ENCODE measurements at places on chromosomes 1 and 21.
A peak's percentile ranks its signal among the peaks of the same experiment; 100 is the strongest.

DNA sequence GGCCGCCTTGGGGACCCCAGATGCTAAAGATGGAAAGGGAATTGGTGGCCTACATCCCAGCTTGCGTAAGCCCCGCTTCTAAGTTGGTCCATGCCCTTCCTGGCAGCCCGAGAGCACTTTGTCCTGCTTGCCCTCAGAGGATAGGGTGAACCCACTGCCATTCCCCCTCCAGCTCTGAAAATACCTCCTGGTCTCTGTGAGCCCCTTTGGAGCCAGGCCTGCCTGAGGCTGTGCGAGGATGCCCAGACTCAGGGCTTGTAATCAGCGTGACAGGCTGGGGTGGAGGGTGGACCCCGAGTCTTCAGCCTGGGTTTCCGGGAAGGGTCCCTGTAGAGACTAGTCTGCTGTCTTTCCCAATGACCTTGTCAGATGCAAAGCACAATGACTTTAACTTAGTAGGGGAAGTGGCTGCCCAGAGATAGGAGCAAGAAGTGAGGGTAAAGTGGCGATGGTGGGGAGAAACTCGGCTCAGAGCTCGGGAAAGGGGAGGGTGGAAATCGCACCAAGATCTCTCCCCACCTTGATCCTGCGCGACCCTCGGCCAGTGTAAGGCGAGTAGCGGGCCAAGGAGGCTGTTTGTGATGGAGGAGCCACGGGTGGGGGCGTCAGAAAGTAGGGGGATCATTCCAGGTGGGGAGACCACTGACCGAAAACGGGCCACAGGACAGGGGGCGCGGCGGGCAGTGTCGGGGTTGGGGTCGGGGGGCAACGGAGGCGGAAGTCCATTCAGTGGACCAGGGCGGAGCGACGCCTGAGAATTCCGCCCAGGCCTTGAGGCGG, 2.7 kb upstream of the HES3 start:
- H3K36me3 ChIP-seq, result no peaks in the 10 kb centered on the region
- no peak overlapping the region for H3K27ac ChIP-seq
- H3K27me3 ChIP-seq, result peaks cover 30% of the 10 kb centered on the region

DNA sequence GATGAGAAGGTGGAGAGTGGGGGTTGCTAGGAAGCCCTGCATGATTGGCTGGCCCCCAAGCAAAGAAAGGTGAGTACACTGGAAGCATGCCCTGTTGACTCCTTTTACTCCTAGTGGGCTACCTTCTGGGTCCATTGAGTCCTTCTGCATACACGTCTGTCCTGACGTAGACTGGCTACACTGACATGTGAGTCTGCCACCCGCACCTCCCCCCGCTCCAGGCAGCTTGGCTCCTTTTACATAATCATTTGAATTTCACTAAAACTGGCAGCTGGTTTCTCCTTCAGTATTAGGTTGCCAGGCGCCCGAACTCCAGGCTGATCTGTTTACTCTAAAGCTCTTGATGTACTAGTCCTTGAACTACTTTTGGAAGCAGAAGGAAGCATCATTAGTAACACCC, 8.7 kb downstream of the MRPS21 start:
- H3K36me3 ChIP-seq, result no peaks in the 10 kb centered on the region
- H3K27me3 ChIP-seq, result no peaks in the 10 kb centered on the region
- no peaks in the 10 kb centered on the region for H3K4me1 ChIP-seq
- H3K27ac ChIP-seq, result no peak overlapping the region
- no peak for DNase-seq

- H3K4me1 ChIP-seq, result peaks cover 11% of the 10 kb centered on the region
- no peak overlapping the region for H3K27ac ChIP-seq
- no peaks in the 10 kb centered on the region for H3K27me3 ChIP-seq
- no peak overlapping the region for H3K4me3 ChIP-seq
- DNase-seq, result no peak
These were observed 20.5 kb upstream of the PARP1 start for GRCh38 chr1:226428348-226428747.

DNA sequence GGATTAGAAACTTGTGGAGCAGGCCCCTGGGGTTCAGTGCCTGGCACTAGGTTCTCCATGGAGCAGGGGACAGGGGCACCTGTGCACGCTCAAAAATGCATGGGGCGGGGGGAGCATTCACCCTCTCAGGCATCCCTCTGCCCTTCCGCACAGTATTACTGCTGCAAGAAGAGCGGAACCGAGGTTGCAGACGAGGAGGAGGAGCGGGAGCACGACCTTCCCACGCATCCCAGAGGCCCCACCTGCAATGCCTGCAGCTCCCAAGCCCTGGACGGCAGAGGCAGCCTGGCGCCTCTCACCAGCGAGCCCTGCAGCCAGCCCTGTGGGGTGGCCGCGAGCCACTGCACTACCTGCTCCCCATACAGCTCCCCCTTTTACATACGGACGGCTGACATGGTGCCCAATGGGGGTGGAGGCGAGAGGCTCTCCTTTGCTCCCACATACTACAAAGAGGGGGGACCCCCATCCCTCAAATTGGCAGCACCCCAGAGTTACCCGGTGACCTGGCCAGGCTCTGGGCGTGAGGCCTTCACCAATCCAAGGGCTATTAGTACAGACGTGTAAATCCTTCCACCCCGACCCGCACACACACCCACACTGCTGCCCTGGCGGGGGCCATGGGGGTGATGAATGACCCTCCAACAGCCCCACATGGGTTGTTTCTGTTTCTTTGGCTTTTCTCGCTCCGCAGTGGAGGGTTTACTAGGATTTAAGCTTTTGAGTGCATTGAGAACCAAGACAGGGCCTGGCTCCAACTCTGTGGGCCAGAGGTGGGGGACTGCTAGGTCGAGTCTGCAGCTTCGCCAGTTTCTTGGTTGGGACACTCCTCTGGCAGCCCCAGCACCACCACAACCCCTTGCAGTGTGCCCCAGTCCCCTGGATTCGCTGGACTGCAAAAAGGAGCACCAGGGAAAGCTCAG, 63.7 kb downstream of the TOR1AIP2 start:
- H3K4me3 ChIP-seq, result peak overlapping the region; percentile 77
- DNase-seq, result no peak
- H3K27ac ChIP-seq, result peak overlapping the region; percentile 69
- H3K36me3 ChIP-seq, result no peaks in the 10 kb centered on the region
- no peaks in the 10 kb centered on the region for H3K27me3 ChIP-seq

DNA sequence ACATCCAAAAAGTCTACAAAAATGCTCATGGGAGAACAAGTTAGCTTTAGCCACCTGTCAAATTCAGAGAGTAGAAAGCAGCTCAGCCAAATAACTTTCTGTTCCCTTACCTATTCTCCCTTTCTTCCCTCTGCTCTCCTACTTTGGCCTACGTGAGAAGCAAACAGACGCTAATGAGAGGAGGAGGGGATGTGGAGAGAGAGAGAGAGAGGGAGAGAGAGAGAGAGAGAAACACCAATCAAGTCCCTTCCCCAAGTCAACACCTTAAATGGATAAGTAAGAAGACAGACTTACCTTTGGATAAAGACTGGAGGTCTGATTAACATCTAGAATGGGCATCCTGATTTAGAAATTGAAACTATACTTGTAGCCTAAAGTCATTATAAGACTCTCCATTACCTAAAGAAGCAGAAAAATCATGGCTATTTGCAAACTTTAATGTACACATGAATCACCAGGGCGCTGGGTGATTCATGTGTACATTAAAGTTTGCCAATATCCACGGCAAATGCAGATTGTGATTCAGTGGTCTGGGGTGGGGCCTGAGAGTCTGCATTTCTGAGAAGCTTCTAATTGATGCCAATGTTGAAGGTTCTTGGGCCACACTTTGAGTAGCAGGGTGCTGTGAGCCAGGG, 13.1 kb upstream of the DUSP12 start:
- H3K27me3 ChIP-seq, result no peaks in the 10 kb centered on the region
- no peak overlapping the region for H3K4me3 ChIP-seq
- no peak overlapping the region for H3K27ac ChIP-seq
- H3K4me1 ChIP-seq, result peaks cover 25% of the 10 kb centered on the region
- no peaks in the 10 kb centered on the region for H3K36me3 ChIP-seq
- no peak for DNase-seq

DNA sequence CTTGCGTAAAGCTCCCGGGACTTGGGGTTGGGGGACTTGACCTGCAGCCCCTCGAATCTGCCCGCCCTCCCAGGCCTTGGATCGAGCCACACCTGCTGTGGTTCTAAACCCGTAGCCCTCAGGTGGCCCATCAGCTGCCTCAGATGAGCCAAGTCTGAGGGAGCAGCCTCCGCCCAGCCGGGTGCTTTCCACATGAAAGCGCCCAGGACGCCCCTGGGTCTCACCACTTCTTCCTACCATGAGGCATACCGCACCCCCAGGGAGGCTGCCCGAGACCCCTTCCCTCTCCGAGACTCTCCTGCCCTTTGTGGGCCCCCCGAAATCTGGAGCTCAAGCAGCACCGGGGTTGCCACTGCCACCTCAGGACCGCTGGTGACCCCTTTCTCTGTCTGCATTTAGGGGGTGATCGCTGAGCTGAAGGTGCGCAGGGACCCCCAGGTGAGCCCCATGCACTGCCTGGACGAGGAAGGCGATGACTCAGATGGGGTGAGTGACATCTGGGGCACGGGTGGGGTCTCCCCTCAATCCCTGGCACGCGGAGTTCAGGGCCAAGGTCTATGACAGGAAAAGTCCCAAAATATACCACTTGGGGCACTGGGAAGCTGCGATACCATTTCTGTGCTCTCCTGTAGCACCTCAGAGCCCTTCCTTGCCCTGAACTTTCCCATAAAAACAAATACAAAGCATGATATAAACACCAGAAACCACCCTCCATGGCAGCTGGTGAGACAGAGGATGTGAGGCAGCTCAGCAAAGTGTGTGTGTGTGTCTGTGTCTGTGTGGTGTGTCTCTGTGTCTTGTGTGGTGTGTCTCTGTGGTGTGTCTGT, 68.5 kb downstream of the SLC19A1 start:
- H3K36me3 ChIP-seq, result no peaks in the 10 kb centered on the region
- H3K4me3 ChIP-seq, result no peak overlapping the region
- peaks cover 5% of the 10 kb centered on the region for H3K4me1 ChIP-seq
- H3K27ac ChIP-seq, result no peak overlapping the region
- no peaks in the 10 kb centered on the region for H3K27me3 ChIP-seq

DNA sequence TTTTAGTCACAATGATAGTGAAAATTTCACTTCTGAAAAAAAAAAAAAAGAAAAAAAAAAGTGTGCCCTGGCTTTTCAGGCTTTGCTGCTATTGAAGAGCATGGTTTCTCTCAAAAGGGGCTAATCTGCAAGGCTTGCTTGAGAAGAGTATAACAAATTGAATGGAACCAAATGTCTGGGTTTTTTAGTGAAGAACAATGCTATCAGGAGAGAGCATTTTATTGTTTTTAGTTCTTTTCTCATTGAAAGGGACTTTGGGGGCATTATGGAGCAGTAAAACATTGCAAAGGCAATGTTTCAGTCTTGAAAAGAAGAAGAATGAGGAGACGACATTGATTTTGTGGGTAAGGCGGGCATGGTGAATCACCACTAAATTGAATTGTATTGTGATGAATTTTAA, 28.2 kb downstream of the VCAM1 start:
- no peak overlapping the region for H3K4me3 ChIP-seq
- DNase-seq, result no peak
- no peaks in the 10 kb centered on the region for H3K4me1 ChIP-seq
- H3K27me3 ChIP-seq, result no peaks in the 10 kb centered on the region
- no peaks in the 10 kb centered on the region for H3K36me3 ChIP-seq
